GOT3 (cell line): ENCODE measurements at places on chromosomes 1 and 21.

DNA sequence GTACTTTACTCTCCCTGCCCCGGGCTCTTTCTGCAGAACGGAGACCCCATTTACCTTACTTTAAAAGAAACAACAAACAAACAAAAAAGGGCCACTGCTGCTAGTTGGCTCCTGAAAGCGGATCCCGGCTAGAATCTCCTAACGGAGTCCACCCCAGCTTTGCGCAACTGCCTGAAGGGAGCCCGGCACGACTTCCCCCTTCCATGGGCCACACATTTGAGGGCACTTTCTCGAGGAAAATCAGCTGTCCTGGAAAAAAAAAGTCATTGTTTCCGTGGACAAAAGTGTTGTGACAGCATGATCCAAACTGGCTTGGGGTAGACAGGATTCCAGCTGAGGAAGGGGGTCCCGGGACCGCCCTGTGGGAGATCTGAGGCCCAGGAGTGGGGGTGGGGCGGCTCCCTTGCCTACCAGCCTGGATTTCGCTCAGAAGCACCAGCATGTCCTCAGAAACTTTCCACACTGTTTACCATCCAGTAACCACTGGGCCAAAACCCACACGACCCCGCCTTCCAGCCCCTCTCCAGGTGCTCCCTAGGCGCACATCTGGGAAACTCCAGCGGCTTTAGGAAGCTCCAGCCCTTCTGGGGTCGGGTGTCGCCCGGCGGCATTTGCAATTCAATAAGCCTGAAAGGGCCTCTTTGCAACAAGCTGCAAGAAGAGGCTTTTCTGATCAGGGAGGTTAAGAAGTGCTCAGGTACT, 4.8 kb downstream of the RIPK4 start:
- DNase-seq = no peak

DNA sequence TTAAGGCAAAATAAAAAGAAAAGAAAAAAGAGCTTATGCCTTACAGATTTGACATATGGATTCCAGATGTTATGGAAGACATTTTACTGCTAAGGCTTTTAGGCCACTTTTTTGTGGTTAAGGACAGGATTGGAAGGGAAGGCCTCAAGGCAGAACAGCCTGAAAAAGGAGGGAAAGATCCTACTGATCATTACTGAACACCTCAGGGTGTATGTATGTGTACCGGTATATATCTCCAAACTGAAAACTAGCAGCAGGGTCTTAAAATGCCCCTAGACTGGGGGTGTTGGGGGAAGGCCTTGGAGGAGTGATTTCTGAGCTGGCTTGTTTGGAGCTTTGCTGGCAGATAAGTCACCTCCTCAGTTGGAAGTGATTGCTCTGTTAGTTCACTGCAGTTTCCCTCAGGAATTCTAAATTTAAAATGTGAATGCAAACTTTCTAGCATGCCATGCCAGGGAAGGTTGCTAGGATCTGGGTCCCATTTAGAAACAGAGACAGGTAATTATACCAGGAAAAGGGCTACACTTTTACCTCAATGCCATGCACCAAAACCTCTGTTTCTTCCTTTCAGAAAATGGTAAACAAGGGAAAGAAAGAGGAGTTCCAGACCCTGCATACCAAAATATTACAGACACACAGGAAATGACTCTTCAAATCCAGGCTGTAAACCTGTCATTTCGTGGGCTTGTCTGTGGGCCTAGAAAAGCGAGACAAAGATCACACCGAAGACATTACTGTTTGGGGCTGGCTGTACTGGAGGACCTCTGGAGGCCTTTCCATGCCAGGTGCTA, 15.0 kb downstream of the C1orf52 start:
- DNase-seq = no peak

DNA sequence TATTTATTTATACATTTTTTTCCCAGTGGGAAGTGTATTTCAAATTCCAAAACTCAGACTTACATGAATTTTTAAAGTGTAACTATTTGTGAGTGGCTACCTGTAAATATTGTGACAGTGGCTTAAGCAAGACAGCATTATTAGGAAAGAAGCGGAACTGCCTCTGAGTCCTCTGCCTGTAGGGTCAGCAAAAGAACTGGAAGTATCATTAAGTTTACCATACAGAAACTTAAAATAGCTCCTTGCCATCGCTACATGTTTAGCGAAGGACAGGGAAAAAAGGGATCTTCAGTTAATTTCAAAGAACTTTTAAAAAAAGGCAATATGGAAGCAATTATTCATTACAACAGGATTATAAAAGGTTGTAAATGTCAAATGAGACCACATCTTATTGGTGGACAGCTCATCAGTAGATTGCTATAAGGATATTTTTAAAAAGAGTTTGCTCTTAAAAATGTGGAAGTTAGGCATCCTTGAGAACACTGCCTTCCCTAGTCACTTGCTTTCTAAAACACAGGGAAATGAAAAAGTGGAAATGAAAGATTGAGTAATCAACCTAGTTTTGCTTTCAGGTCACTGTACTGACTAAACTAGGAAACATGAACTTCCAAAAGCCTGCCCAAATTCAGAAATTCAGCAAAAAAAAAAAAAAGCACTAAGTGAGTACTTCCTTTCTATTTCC, 39.2 kb downstream of the NSL1 start:
- DNase-seq = no peak

DNA sequence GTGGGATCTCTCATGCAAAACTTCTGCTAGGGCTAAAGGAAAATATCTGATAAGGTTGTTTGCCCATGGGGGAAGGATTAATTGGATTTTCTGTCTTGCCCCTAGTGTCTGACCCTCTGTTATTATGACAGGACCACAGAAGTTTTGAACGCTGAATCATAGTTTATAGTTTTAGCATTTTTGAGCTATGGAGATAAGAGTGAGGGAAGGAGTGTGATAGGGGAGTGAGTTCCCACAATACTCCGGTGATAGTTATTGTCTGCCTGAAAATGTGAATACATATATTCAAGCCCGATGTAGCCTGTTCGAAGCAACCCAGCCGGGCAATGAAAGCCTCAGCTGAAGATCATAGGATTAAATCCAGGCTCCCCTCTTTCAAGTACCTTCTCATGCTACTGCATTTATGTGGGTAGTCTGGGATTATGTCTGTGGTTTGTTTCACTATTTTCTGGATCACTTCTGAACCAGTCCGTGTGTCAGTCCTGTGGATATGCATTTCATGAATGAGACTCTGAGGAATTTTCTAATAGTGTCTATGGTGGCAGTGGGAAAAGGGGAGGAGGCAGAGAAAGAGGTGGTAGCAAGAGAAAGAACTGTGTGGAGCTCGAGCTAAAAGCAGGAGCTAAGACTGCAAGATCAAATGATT, 258.7 kb downstream of the DISC1 start:
- DNase-seq = no peak

GRCh38 chr1:158112994-158113758, 67.5 kb upstream of the CD1D start:
- DNase-seq = no peak

- DNase-seq = no peak
These were observed 12.3 kb upstream of the LDLRAD2 start for GRCh38 chr1:21799730-21800129.

- DNase-seq = no peak
These were observed 66.3 kb downstream of the SIM2 start for GRCh38 chr21:36765229-36765628.
